CD4-positive, alpha-beta T cell treated with Interleukin-1 beta for 1 hour (primary cell): ENCODE measurements at places on chromosomes 5 and 9.
A peak's percentile ranks its signal among the peaks of the same experiment; 100 is the strongest.

- DNase-seq, result no peak
Measured at GRCh38 chr5:77844373-77844622, 68.2 kb upstream of the TBCA start.

GRCh38 chr5:172875505-172876279, 41.6 kb downstream of the ERGIC1 start:
- no peak for DNase-seq

DNA sequence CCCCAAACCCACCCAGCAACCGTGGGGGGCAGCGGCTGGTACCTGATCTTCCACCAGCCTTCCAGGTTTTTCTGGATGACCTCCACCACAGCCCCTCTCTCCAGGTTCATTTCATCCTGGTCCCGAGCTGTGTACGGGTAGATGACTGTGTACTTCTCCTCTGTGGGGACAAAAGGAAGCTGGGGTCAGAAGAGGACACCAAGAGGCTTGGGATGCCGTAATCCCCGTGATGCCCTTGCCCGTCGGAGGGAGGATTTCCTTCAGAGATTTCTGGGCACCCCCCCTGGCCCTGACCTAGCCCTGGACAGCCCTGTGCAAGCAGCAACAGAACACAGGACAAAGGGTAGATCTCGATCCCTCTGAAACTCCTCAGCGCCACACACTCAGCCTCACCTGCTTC, 70.3 kb upstream of the UBTD2 start:
- DNase-seq, result no peak

DNA sequence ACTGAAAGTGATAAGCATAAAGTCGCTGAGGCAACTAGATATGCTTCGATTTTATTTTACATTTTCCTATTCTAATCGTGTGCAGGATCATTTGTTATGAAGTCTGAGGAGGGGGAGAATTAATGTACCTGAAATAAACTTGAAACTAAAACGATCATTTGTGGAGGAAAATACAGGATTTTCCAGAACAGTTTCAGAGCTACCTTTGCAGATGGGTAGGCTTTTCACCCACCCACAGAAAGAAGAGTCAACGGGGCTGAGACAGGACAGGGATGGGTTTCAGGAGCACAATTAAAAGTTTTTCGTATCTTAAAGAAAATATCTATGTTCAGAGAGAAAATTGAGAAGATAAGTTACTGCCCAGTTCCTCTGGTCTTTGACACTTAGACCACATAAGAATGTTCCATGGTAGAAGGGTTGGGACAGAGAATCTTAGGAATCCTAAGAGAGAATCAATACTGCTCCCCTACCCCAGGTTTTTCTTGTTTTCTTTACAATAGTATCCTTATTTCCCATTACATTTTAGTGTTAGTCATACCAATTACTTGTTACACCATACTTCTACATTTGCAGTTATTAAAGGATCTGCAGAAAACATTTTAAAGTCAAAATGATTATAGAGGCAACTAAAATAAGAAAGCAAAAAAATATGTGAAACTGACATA, 211.4 kb downstream of the DEPDC1B start:
- no peak for DNase-seq

DNA sequence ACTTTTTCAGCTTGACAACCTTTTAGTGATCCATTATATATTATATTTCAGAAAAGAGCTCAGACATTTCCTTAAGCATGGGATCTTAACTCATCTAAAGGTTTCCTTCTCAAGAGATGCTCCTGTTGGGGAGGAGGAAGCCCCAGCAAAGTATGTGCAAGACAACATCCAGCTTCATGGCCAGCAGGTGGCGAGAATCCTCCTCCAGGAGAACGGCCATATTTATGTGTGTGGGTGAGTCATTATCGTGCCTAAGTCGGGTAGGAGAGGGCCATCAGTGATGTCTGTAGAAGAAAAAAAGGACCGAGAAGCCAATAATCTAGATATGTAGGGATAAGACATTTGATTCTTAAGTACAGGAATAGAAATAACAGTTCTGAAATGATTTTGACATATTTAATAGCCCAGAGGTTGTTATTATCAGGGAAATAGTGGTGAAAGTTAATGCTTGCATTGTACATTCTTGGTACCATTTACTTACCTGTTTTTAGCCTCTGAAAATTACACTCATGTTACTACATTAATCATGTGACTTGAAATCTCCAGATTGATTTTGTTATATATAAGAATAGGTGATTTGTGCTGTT, 28.2 kb downstream of the MTRR start:
- DNase-seq, result peak; percentile 17

- DNase-seq, result no peak
Measured at GRCh38 chr9:2602704-2603116, 18.9 kb upstream of the VLDLR start.

GRCh38 chr9:70594386-70594944, 180.0 kb upstream of the KLF9 start:
- no peak for DNase-seq

DNA sequence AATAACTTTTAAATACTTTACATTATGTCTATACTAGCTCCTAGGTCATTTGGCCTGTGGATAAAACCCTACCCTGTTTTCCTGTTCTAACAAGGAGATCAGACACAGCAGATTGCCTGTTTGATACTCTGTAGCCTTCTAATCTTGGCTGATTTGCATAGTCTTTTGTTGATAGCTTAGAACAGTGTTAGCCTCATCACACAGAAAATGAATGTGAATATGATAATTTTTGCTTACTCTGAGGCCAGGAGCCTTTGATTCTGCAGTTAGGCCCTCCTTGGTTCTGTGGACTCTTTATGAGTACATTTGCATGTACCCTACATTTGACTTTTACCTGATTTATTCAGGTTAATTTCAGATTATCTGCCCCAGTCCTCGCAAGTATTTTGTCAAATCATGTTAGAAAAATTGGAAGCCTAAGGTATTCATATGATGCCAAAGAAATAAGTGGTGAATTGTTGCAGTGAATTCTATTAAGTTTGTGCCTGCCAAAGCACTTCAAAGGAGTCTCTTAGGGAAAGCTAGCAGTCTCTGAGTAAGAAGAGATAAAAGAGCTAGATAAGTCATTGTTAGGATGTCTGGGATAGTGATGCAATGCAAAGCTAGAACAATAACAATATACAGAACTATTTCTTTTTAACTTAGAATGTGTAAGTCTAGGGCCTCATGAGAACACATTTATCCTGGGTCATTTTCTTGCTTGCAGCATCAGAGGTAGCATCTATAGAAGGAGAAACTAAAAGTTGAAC, 56.4 kb downstream of the SCAMP1 start:
- DNase-seq, result no peak

- no peak for DNase-seq
Measured at GRCh38 chr5:124719113-124719967, 27.1 kb downstream of the ZNF608 start.

DNA sequence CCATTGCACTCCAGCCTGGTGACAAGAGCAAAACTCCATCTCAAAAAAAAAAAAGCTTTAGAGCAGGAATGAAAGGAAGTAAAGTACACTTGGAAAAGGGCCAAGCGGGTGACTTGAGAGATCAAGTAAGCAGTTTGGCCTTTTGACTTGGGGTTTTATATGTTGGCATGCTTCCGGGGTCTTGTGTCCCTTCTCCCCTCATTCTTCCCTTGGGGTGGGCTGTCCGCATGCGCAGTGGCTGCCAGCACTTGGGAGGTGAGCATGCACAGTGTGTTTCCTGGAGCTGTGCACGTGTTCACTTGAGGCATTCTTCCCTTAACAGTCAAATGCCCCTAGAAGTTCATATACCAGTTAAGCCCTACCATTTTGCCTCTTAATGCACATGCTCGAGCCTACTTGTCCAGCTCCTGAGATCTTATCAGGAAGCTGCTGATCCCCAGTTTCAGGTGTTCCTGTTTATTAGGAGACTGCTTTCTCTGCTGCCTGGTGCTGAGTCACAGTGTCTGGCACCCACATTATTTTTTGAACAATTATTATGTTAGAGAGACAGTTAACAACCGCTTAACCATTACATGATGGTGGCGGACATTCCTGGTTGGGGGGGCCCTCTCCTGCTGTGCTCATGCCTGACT, 32.6 kb upstream of the PRRC2B start:
- peak; percentile 15 for DNase-seq

- no peak for DNase-seq
Measured at GRCh38 chr9:85527331-85528020, 214.3 kb downstream of the AGTPBP1 start.

DNA sequence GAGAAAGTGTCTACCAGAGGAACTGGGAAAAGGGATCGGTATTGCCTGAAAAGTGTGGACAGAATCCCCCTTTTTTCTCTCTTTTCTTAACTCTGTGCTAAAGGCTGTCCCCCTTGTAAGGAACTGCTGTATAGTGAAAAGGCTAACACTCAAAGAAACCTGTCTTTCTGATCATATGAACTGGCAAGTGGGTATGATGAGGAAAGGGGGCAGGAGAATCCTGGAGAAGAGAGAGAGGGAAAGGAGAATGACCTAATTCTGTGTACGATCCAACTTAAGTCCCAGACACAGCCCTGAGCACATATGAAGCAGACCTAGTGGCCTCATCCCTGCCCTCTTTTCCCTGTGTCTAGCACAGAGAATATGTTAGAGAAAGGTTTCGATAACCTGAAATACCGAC, 967 bp downstream of the ANKRD31 start:
- no peak for DNase-seq

GRCh38 chr5:124039410-124039809, 527.4 kb downstream of the CSNK1G3 start:
- no peak for DNase-seq

GRCh38 chr5:100634937-100635534, 99.9 kb downstream of the FAM174A start:
- no peak for DNase-seq

DNA sequence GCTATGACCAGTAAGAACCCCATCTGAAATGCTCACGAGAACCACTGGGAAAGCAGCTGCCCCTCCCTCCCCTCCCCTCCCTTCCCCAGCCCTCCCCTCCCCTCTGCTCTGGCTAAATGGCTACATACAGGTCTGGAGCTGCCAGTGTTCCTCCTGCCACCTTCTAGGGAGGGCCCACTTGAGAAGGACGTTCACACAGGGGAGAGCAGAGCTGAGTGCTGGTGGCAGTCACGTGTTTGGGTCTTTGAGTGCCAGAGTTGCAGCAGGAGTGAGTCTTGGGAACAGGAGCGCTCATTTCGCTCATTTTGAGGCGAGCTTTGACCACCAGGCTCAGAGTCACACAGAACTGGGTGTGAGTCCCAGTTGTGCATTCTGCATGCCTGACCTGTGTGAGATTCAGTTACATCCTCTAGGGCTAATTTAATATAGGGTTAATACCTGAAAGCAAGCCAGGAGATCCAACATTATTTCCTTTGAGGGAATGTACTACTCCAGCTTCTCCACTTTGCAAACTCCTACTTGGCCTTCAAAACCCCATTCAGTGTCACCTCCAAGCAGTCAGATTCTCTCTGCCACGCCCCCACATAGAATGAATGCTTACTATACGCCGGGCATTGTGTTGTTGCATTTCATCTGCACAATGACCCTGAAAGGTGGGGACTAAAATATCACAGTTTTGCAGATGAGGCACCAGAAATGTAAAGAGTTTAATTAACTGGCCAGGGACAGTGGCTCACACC, 25.1 kb downstream of the CPLX2 start:
- no peak for DNase-seq

DNA sequence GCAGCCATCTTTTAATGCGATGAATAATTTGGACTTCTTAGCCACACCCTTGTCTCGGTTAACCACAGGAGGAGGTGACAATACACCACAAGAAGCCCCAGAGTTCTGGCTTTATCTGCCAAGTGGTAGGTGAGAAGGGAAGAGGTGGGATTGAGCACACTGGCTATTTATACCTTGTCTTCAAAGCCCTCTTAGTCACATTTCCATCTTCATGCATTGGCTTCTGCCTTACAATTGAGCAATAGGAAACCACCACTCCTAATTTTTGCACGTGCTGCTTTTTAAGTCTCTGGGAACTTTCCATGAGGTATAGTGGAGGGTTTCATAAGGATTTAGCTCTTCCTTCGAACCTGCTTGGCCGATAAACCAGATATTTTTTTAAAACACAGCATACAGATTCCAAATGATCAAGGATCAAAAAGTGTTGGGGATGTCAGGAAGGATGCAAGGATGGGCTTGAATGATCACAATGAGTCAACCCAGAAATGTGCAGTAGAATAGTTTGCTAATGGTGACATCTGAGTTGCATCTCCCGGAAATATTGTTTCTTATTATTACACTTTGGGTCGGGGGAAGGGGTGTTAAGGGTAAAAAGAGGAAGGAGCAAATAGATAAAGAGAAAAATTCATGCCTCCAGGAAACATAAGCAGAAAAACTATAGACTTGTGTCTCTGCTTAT, 25.5 kb downstream of the PLAC8L1 start:
- DNase-seq, result no peak

DNA sequence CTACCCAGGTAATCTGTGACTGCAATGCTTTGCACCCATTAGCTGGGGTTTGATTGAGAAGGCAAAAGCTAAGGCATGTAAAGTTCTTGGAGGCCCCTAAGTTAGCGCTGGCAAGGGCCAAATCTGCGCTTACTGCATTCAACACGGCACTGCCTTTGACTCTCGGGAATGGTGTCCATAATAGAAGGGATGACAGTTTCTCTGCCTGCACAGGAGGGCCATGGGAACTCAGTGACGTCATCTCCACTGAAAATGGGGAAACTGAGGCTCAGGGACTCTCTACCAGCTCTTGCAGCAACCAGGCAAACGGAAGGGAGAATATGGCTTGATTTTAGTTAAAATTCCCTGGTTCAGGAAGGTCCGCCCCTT, 487 bp downstream of the SPATA24 start:
- no peak for DNase-seq

GRCh38 chr9:71928806-71929205, 17.4 kb downstream of the C9orf85 start:
- DNase-seq, result no peak

DNA sequence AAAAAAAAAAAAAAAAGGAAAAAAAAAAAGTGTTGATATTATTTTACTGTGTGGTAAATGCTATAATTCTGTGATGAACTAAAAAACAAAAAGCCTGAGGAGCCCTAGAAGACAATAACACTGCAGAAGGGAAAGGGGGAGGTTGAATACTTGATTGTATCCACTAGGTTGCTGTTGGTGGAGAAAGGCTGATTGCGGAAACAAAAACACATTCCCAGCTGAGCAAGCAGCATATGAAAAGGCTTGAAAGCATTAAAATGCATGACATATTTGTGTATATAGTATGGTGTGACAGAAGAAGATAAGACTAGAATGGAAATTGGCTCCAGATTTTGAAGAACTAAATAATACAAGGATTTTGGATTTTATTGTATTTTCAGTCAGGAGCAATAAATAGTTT, 8.9 kb downstream of the RABGAP1 start:
- DNase-seq, result no peak

- DNase-seq, result no peak
Measured at GRCh38 chr9:128335161-128335560, 5.2 kb upstream of the SLC27A4 start.

DNA sequence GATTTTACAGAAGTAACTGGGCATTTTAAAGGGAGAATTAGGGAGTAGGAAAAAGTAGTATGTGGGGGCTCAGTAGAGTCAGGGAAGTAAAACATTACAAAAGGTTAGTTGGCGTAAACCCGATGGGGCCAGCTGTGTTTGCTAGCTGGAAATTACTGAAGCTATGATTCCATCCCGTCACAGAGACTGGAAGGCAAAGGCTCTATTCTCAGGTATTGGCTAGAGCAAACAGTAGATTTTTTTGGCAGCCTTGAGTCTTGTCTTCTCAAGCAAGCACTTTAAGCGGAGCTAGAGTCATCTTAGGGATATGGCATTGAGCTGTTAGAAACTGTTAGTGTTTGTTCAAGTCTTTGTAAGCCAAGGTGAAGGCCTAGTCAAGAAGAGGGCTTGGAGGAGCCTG, 121.5 kb downstream of the PAM start:
- DNase-seq, result no peak

- DNase-seq, result no peak
Measured at GRCh38 chr5:73940026-73940425, 314.0 kb downstream of the ARHGEF28 start.
